ENCODE measurements at places on chromosomes 7 and 10. TPM values are rescaled to one million over a fixed set of nuclear protein-coding genes. Genes with fewer than 3 reads are reported as not detected.

GRCh38 chr7:22545529-22545928, 45.5 kb upstream of the STEAP1B start:
- no peak for DNase-seq

GRCh38 chr7:156725073-156725472, 84.5 kb downstream of the RNF32 start:
- DNase-seq: no peak

GSAP gene
- total RNA-seq: 3.7 TPM

DNA sequence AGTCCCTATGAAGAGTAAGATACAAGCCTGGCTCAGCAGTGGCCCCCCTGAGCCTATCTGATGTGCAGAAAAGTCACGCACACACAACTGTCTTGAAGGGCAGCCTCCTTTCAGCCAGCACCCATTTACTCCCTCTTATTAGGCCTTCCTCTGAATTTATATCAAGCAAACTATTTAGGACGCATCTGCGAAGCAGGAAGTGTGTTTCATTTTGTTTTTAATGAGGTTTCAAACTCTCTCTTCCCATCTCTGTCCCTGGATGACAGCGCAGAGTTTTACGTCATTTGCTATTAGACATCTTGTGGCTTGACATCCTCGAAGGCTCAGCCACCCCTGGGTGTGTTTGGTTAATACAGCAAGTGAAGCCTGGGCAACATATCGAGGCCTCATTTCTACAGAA, 79.5 kb downstream of the CUX1 start:
- DNase-seq: no peak

DNA sequence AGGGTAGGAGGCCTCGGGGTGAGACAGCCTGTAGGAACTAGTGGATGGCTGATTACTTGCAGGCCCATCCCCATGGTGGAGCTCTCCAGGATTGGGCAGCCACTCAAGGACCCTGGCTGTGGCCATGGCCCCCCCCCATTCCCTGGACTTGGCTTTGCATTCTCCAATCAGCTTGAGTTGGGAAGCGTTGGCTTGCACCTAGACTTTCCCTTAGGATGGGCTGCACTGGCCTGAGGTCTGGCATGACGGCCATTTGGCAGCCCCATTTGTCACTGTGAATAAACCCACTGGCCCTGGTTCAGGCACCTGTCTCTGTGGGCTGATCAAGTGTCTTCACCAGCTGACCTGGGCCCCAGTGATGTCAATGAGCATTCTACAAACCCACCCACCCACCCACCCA, 41.4 kb downstream of the RAMP3 start:
- no peak for DNase-seq

Data from SJSA1 (cell line).